ENCODE measurements at places on chromosomes 7 and 10. TPM values are rescaled to one million over a fixed set of nuclear protein-coding genes. Genes with fewer than 3 reads are reported as not detected.

DNA sequence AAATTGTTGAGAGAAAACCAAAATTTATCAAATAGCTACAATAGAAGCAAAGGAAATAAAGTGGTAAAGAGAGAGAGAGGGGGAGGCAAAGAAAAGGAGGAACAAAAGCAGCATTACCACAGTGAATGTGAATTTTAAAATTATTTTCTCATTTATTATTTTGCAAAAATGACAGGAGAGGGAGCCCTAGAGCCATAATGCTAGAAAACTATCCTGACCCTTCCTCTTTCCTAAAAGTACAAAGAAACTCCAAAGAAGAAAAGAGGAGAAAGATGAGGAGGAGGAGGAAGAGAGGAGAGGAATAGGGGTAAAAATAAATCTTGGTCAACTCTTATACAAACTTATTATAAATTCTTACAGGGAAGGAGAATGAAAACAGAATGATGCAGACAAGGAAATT, 921.5 kb downstream of the NRG3 start:
- DNase-seq: no peak

DNA sequence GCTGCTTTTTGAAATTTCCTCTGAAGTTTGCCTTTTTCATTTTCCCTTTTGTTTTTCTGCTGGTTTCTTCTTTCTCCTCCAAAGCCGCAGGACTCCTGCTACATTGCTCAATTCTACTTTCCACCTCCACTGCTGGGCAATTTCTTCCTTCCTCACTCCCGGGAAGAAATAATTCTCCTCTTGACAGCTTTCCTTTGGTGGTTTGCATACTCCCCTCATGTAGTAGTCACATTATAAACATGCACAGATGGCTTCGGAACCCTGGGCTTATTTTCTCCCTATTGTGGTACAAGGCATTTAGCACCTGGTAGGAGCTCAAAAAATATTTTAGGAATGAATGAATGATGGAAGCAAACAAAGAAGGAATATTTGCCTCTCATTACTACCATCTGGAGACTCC, 977.2 kb downstream of the LRMDA start:
- DNase-seq: no peak

GRCh38 chr10:21175797-21176196, 278.7 kb upstream of the NEBL start:
- no peak for DNase-seq

DNA sequence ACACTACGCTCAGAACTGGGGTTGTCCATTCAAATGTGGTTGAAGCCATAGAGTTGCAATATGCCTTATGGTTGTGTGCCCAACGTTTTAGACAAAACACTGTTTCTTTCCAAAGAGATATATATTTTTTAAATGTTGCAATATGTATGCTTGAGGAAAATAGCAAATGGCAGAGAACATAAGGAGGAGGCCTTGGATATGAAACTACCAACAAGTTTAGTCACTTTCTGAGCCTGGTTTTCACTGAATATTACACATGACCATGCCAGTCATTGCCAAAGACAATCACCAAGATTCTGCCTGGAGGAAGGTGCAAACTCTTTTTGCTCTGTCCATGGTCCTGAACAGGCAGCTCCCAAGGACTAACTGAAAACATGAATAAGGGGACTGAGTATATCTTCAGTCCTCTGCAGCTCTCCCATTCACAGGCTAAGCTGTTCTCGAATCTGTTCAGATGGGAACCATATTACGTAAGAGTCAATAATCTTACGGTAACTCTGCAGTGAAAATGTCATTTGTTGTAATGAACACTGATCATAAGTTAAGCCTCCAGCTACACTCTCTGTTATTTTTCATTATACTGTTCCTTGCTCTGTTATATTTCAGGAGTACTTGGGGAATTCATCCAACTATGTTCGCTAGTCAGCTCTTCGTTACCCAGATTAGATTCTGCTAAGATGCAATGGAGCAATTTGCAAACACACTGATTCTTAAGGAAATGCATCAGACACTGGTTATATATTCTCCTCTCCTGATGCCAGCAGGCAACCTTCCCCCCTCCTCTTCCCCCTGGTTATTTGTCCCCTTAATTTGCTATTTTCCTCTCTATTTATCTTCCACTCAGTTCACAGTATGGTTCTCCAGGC, 90.7 kb upstream of the C1QL3 start:
- peak; percentile 32 for DNase-seq

DNA sequence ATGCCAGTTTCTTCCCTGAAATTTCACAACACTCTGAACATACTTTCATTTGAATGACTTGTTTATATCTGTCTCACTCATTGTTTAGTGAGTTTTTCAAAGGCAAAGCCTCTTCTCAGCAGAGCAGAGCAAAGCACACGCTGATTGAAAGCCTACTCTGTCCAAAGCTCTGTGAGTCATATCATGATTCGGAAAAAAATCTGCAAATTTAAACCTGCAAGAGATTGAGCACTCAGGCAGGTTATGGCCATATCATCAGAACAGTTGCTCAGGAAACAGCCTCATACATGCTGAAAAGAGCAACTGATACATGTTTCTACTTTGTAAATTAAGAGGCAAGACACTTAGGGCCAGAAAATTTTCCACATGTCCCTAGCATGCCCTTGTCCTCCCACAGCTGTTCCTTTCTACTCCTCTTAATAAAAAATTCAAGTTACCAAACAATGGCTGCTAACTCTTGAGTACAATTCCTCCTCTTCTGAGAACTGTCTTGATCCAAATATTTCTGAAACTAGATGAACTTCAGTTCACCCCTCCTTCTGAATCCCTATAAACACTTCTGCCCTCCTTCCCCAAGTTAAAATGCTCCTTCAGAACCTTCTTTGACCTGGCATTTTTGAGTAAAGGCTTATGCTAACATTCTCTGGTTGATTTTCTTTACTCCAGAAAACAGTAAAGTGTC, 140.6 kb upstream of the HPS1 start:
- DNase-seq: no peak

GRCh38 chr7:70997261-70997660, 134.7 kb upstream of the GALNT17 start:
- DNase-seq: no peak

- no peak for DNase-seq
Observed at GRCh38 chr7:137755846-137756651, 90.7 kb downstream of the DGKI start.

DNA sequence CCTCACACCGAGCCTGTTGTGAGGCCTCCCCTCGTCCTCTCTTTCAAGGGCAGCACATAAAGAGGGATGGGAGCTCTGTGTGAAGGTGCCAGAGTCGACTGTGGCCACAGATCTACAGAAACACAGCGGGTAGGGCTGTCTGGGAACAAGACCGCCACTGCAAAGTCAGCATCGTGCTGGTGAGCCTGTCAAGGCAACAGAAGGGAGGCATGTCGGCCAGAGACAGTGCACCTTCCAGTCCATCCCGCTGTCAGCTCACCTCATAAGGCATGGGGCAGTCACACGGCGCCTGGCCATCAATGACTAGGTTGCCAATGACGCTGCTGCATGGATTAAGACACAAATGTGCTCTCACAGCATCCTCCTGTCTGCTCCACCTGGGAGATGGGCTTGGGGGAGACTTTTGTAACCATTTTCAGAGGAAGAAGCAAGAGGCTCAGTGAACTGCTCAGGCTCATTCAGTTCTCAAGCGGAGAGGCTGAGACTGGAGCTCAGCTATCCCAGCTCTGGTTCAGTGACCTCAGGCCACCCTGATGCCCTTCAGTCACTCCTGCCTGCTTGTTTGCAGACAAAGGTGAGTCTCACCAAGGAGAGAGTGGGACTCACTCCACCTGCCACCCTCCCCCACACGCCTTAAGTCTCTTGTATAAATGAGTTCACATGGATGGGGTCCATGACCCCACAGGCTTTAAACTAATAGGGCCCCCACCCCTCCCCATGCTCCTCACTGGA, 125.5 kb downstream of the SORBS1 start:
- DNase-seq: no peak

GRCh38 chr10:11742009-11742778, at the start of gene ECHDC3:
Gene ECHDC3 (plus strand): TSS chr10:11742382. CDS start chr10:11742577, 195 bp downstream.
- peak; percentile 48 for DNase-seq

- DNase-seq: no peak
Observed at GRCh38 chr7:1040790-1041189, 3.6 kb upstream of the GPR146 start.

DNA sequence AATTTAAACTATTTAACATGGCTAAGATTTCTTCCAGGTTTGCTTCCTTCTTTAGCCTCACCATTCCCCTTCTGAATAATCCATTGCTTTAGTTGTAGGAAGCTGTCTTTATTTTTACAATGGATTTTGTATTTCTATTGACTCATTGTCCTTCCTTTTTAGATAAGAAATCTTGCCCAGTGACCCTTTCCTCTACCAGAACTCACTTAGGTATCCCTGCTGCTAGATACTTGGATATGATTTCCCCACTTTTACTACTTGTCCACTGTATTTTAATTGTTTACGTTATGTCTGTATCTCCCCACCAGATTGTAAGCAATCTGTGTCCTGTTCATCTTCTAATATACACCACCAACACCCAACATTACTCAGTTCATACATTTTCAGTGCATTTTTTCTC, 47.7 kb upstream of the MDFIC start:
- DNase-seq: no peak

DNA sequence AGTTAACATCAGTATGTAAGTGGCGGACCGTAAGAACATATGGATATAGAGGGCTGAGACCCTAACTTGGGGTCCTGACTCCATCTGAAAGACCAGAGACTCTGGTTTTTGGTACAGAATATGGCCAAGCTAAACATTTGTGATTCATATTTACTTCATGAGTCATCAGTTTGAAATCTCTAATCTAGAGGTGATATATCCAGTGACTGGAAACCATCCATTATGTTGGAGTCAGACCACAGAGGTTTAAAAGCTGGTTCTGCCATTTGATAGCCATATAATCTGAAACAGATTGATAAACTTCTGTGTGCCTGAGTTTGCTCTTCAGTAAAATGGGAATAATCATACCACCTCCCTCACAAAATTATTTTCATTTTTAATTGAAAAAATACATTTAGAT, 505.3 kb downstream of the SORCS3 start:
- DNase-seq: no peak

GRCh38 chr10:5447611-5448071, 35.3 kb downstream of the NET1 start:
- DNase-seq: peak; percentile 44

DNA sequence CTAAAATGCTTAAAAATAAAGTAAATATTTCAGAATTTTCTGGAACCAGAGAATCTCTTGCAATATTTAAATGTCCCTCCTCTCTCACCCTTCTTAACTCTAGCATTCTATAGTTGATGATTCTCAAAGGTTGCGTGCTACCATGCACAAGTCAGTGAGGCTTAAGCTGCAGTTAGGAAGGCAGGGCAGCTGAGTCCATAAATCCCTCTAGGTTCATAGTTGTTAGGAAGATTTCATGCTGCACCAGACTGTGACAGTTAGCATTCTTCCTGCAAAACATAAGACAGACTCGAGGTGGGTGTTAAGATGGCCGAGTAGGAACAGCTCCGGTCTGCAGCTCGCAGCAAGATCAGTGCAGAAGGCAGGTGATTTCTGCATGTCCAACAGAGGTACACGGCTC, 70.6 kb downstream of the MET start:
- DNase-seq: no peak

DNA sequence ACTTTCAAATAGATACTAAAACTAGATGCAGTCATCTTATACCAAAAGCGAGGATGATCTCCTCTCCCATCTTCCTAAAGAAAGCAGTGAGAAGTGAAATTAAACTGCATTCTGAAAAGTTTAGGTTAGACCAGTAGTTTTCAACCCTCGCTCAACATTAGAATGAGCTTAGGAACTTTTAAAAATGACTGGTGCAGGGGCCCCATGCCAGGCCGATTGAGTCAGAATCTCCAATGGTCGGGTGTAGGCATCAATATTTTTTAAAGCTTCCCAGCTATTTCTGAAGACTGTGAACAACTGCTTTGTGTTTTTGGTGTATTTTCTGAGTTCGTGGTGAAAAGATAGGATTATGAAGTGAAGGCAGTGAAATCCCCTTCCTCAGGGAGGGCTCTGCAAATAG, 146.0 kb downstream of the VTI1A start:
- DNase-seq: no peak

DNA sequence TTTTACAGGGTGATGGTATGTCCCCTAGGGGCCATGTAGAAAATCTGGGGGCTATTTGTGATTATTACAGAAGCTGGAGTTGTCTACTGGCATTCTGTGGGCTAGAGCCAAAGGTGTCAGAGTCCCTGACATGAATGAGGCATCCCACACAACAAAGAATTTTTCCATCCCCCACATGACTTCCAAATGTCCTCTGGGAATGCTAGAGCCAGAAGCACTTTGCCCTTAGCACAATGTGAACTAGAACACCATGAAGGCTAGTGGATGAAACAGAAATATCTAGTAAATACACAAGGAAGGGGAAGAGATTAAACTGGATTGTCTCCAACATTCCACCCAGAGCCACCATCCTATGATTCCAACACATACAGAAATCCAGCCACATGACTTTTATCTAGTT, 46.9 kb downstream of the FAM13C start:
- DNase-seq: no peak

- no peak for DNase-seq
Observed at GRCh38 chr10:63409465-63410027, 56.2 kb downstream of the JMJD1C start.

GRCh38 chr10:64795847-64796246, 1274.6 kb downstream of the REEP3 start:
- DNase-seq: no peak

GRCh38 chr10:44723082-44723481, 188.1 kb upstream of the TMEM72 start:
- no peak for DNase-seq

DNA sequence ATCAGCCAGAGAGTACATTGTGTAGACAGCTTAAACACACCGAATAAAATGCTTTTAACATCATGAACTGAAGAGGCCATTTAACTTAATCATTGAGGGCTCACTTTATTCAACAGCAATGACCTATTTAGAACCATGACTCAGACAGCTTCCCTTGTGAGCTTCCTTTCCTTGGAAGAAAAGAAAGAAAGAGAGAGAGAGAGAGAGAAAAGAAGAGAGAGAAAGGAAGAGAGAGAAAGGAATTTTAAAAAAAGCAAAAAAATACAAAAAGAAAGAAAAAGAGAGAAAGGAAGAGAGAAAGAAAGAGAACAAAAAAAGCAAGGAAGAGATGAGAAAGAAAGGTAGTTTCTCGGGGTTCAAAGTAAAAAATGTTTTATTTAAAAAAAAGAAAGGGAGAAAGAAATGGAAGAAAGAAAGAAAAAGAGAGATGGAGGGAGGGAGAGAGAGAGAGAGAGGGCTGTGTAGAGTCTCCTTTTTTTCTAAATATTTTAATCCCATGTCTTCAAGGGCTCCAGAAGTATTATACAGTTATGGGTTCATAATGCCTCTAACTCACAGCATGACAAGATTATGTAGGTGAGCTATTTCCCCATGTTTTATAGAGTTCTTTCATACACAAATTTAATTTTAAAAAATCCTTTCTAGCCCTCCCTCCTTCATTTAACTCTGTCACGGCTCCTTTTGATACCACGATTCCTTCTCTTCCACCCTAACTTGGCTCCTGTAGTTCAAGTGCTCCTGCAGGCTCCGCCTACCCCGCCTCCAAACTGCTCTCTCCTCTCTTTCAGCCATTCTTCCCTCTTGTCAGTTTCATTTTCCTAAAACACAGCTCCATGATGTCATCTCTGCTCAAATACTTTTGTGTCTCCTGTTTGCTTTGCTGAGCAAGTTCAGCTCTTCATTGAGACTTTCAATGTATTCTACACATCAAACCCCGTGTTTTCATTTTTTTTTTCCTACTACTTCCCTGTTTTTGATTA, 85.5 kb downstream of the PRTFDC1 start:
- DNase-seq: no peak

EPO gene
- not detected for total RNA-seq

MCU gene
- total RNA-seq: 18.3 TPM

SFTPA1 gene
- total RNA-seq: not detected

CCDC172 gene
- not detected for total RNA-seq

STX1A gene
- 11.4 TPM for total RNA-seq

MSMB gene
- total RNA-seq: not detected

CDHR1 gene
- 1.8 TPM for total RNA-seq
